ENCODE measurements at places on chromosomes 3 and 15.

DNA sequence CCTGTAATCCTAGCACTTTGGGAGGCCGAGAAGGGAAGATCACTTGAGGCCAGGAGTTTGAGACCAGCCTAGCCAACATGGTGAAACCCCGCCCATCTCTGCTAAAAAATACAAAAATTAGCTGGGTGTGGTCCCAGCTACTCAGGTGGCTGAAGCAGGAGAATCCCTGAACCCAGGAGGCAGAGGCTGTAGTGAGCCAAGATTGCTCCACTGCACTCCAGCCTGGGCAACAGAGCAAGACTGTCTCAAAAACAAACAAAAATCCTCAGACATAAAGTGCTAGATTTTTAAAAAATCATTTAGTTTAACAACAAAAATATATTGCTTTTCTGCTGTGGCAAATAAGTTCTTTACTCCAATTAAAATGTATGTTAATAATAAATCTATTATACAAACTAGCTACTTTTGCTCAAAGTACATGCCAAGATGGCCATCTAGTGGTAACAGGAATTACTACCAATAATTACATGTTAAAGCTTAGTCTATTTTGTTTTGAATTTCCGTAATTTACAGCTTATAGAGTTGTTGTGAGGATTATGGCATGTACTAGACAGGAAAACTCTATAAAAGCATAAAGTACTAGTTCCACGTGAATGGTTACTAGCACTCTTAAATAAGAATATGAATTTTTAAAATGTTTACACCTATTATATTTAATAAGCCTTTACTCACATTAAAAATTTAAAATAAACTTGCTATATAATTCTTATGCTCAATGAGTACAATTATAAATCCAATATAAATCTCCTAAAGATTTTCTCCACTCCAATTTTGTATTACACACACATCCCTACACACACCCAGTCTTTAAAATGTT is 39.0 kb downstream of the GABPB1 start:
- no peak for DNase-seq

DNA sequence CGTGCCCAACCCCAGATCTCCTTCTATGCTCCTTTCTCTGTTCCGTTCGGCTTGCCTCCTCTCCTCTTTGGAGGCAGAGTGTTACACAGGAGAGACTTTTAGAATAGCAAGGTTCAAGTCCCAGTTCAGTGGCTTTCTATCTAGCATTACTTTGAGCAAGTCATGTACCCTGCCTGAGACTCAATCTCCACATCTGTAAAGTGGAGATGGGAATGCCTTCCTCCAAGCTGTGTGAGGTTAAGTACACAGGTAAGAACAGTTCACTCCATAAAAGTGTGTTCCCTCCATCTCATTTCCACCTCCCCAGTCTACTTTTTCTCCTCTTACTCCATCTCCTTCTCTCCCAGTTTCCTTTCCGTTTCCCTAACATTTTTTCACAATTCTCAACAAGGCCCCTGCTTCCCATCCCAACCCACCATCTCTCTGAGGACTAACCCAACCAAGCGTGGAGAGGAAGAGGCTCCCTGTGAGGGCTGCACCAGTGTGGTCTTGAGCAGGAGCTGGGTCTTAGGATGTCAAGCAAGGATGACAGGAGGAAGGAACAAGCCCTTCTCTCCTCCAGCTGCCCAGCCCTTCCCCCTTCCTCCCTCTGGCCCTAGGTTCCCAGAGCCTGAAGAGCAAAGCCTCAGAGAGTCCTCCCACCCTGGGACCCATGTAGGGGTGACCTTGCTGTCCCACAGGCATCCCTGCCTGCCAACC is 6.4 kb downstream of the ATP8B4 start:
- no peak for DNase-seq

- no peak for DNase-seq
These were observed 104.2 kb downstream of the CNTN6 start for GRCh38 chr3:1197051-1197450.

DNA sequence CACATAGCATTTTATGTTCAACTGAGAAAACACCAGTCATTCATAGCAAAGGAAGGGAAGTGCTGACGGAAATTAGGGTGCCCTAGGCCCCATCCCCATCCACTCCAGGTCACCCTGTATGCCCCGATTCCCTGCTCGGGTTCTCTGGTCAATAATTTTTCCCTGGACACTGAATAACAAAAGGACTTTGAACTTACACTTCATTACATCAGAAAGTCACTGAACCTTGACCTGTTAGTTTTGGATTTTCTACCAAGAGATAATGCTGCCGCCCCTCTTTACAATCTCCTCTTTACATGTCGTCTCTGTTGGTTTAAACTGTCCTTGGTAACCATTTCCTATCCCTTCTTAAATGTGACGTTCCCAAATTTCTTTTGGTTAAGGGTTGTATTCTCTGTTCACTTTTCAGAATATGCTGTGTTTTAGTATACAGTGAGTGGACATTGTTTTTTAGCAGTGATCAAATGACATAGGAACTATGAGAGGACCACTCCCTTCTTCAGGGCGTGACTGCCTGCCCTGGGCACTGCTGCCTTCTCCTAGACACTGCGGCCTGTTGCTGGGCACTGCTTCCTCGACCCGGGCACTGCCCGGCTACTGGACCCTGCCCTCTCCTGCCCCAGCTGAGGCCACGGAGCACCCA is 13.6 kb upstream of the AHSG start:
- no peak for DNase-seq

DNA sequence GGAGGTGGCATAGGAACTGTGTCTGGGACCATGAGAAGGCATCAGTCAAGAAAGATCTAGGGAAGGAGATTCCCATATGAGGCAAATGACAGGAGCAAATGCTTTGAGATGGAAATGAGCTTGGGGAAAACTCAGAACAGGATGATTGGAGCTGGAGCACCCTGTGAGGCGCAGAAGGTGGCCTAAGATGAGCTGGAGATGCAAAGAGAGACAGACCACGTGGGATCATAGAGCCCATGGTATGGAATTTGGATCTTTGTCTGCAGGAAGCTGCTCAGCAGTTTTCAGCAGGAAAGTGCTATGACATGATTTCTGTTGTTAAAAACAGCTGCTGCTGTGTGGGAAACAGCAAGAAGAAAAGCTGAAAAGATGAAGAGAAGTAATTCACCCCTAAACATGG is 310.6 kb downstream of the MAGI1 start:
- DNase-seq, result no peak

GRCh38 chr3:141629976-141630375 is 108.1 kb upstream of the RNF7 start:
- DNase-seq, result no peak

DNA sequence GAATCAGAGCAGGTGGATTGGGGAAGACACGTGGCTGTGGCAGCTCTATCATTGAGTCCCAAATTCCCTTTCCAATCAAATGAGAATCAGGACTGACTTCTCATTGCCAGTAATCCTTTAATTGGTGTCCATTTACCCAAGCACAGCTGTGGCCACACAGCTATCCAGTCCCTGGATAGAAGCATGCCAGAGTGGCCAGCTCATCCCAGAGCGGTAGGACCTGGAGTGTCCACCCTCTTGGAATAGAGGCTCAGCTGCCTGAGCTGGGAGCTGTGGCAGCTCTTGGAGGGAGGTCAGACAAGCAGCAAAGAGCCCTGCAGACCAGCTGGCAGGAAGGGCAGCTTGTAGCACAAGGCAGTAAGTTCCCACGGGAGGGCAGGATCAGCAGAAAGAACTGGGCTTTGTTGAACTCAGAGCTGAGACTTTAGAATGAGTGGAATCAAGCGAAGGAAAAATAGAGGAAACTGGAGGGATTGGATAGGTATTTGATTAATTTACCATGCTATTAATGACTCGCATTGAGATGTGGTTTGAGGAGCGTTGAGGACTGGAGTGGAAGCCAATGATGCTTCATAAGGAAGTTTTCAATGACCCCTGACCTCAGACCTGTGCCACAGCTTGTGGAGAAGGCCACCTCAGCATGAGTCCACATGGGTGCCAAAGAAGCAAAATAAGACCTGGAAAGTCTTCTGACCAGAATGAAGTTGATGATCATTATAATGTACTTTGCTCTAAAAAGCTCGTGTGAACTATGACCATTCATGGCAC is 6.9 kb upstream of the ALPK3 start:
- no peak for DNase-seq

GRCh38 chr3:134068429-134068828 is 38.7 kb upstream of the SLCO2A1 start:
- no peak for DNase-seq

DNA sequence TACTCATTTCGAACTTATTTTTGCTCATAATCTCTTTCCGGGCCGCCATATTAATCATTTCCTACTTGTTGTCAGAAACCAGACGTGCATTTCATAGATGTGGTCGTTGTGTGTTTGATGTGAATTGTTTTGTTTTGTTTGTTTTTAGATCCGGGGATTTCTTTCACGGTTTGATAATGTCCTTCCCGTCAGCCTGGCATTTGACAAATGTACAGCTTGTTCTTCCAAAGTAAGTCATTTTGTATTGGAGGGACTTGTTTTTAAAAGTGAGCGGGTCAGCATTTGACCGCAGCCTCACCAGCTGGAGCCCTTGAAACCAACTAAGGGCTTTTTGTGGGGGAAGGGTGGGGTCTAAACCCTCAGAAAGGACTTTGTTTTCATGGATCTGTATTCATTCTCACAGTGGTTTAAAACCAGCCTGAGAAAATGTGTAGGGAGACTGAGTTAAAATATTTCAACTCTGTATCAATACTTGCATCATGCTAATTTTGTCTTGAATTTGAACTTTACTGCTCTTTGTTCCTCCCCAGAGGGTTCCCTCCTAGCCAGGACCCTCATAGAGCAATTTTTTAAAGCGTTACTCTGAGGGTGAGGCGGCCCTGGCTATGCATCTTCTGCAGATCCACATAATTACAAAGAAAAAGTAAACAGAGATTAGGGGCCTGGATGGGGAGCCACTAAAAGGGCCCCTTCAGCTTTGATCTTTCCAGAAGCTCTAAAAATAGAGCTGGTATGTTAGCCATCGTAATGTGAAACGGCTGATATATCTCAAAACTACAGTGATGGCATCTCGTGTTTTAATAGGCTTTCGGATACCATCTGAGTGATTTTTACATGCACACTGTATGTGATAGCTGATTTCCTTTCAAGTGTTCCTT is 107.9 kb downstream of the ATG7 start:
- DNase-seq, result no peak

DNA sequence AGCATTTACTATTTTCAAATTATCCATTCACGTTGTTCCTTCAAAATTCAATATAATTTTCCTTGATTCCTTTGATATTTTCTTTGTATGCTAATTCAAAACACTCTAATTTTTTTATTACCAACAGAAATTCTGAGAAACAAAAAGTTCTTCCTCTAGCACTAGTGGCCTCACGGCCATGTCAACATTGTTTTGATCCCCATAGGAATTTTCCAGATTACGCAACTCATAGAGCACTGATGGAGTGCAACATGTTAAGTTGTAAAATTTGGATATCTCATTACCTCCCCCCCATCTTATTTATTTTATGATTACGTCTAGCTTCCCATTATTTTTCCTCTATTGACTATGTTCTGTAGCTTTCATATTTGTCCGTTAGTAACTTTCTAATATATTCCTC is 745.3 kb downstream of the TUSC7 start:
- no peak for DNase-seq

DNA sequence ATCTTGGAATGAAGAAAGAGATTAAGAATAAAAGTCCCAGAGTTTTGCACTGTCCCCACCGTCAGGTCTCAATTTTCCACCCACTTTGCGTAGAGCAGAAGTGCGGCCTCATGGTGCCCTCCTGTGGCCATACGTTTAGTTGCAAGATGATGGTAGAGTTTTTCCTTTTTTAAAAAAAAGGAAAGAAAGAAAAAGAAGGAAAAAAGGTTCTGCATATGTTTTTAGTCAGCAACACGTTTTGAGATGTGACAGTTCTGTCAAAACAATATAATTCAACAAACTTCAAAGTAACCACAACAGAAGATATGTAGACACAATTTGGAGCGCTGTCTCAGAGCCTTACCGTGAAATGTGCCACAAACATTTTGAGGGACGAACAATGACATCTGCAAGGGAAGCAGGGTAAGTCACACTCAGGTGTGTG is 24.6 kb downstream of the EBLN2 start:
- peak; percentile 57 for DNase-seq

DNA sequence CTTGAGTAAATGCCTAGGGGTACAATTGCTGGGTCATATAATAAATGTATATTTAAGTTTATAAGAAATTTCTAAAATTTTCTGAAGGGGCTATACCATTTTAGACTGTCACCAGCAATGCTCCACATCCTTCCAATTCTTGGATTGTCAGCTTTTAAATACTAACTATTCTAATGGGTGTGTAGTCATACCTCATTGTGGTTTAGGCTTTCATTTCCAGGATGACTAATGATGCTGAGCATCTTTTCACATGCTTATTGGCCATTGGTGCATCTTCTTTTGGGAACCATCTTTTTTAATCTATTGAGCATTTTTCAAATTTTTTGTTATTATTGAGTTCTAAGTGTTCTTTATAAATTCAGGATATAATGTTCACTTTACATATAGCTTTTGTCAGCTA is 52.5 kb upstream of the CORO2B start:
- no peak for DNase-seq

GRCh38 chr3:28989646-28990089 is 291.2 kb upstream of the RBMS3 start:
- DNase-seq, result no peak

GRCh38 chr15:70526221-70526973 is 237.0 kb downstream of the UACA start:
- no peak for DNase-seq

GRCh38 chr3:29525254-29525881 is 244.5 kb downstream of the RBMS3 start:
- no peak for DNase-seq

DNA sequence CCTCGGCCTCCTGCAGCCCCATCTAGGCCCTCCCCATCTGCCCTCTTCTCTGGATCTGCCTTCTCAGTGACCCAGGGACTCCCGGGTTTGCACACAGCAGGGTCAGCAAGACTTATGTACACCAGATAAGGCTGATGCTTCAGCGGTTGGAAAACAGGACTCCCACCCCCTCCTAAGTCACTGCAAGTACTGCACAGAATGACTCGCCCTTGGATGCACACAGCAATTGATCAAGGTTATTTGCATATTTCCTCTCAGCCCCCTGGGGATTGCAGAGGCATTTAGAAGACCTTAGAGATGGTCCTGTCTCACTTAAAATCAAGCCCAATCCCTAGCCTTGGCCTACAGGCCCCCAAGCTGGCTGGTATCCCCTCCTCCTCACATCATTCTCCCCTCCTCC is 8.9 kb downstream of the ACAN start:
- DNase-seq, result no peak

- DNase-seq, result no peak
These were observed 22.9 kb downstream of the FYCO1 start for GRCh38 chr3:45972534-45973402.

- no peak for DNase-seq
These were observed 8.8 kb downstream of the TMEM40 start for GRCh38 chr3:12750223-12750622.

GRCh38 chr3:181722156-181722555 is 10.4 kb downstream of the SOX2 start:
- DNase-seq, result no peak

DNA sequence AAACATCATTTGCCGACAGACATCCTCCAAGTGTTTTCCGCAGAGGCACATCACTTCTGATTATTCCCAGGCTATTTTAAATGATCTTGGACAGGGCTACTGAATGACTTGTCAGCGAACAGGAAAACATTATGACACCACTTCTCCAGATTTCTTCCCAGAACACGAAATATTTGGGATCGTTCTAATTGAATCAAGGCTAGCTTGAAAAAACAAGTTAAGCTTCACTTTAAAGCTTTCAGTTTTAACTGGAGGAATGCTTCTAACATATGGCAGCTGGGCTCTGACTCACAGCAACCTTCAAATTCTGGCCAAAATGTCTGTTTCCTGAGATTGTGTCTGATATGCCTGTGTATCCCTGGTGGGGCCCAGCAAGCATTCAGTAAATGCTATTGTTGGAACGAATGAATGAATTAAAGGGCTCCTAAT is 127.0 kb upstream of the ICE2 start:
- no peak for DNase-seq

All from stimulated activated CD4-positive, alpha-beta T cell treated with anti-CD3 and anti-CD28 coated beads, Interleukin-12 subunit alpha, Interleukin-12 subunit beta, amount 100 ng/mL, for 48 hours (primary cell).